ENCODE measurements at places on chromosomes 11 and 22. TPM values are rescaled to one million over a fixed set of nuclear protein-coding genes. Genes with fewer than 3 reads are reported as not detected.

OR10G6 gene
- total RNA-seq: not detected

DNA sequence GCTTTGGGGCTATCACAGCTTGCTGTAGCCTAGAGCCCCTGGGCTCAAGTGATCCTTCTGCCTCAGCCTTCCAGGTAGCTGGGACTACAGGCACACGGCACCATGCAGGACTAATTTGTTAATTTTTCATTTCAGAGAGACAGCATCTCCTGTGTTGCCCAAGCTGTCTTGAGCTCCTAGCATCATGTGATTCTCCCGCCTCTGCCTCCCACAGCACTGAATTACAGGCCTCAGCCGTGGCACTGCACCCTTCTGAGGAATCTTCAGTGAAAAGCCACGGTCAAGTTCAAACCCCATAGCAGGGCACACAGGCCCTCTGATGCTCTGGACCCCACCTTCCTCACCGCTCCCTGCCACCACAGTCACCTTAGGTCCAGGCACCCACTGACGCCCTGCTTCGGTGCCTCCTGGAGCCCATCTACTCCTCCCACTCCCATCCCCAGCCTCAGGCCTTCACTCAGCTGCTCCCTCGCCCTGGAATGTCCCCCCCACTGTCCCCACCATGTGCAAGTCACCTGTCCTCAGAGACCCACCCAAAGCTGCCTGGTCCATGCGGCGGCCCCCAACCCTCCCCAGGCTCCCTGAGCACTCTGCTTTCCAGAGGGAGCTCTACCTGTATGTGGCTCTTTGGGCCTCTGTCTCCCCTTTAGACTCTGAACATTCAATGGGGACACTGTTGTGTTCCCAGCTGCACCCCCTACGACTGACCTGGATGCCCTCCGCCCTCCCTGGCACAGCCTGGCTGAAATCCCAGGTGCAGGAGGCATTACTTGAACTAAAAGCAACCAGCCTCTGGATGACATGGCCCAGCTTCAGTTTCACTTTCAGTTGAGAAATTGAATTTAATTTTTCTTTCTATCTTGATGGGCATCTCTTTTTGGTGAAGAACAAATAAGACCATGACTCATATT lies 1.6 kb downstream of the APOL2 start:
- DNase-seq: no peak

- no peak for DNase-seq
These were observed 213.6 kb downstream of the LRRC4C start for GRCh38 chr11:41245704-41246398.

- DNase-seq: no peak
These were observed 12.1 kb downstream of the SPATA19 start for GRCh38 chr11:133832991-133833897.

LARGE1 gene
- 0.75 TPM for total RNA-seq

HOATZ gene
- not detected for total RNA-seq

- no peak for DNase-seq
These were observed 77.7 kb downstream of the CABIN1 start for GRCh38 chr22:24088816-24089215.

GRCh38 chr11:9057007-9057406 lies 34.4 kb downstream of the SCUBE2 start:
- no peak for DNase-seq

- DNase-seq: no peak
These were observed 539 bp downstream of the SDHD start for GRCh38 chr11:112087212-112087611.

OSBPL5 gene
- total RNA-seq: 13.2 TPM

- no peak for DNase-seq
These were observed 11.2 kb downstream of the KREMEN1 start for GRCh38 chr22:29083933-29084591.

TBX1 gene
- 0.37 TPM for total RNA-seq

LIF gene
- total RNA-seq: 508 TPM

DNA sequence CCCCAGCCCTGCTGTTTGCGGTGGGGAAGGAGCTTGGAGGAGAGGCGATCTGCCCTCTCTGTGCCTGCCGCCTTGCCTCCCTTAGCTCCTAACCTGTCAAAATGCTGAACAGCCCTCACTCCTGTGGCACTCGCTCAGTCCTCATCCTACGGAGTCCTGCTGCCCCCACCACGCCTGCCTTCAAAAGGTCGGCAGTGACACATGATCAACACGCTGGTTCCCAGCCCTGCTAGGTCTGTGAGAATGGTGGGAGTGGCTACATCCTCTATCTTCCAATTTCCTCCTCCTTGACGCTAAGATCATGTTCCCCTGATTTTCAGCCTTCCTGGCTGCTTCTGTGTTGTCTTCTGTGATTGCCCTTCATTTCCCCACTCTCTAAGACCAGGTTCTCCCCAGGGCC lies 120.2 kb upstream of the TBCEL start:
- DNase-seq: no peak

GRCh38 chr11:7098235-7098832 lies 9.5 kb downstream of the RBMXL2 start:
- no peak for DNase-seq

DNA sequence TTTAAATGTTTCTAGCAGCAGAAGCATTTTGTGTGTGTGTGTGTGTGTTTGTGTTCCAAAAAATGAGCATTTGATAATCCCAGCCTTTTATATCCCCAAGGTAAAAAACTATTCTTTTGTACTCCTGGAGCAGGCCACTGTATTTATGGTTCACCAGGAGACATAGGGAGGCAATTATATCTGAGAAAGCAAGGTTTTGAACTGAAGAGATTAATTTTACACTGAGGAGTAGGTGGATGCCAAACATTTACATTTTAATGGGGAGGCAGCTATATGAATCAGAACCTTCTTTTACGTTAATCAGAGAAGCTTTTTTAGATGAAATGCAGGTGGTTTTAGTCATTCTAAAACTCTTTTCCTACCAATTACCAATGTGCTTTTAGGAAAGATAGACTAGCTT lies 1374.0 kb upstream of the TENM4 start:
- no peak for DNase-seq

DNA sequence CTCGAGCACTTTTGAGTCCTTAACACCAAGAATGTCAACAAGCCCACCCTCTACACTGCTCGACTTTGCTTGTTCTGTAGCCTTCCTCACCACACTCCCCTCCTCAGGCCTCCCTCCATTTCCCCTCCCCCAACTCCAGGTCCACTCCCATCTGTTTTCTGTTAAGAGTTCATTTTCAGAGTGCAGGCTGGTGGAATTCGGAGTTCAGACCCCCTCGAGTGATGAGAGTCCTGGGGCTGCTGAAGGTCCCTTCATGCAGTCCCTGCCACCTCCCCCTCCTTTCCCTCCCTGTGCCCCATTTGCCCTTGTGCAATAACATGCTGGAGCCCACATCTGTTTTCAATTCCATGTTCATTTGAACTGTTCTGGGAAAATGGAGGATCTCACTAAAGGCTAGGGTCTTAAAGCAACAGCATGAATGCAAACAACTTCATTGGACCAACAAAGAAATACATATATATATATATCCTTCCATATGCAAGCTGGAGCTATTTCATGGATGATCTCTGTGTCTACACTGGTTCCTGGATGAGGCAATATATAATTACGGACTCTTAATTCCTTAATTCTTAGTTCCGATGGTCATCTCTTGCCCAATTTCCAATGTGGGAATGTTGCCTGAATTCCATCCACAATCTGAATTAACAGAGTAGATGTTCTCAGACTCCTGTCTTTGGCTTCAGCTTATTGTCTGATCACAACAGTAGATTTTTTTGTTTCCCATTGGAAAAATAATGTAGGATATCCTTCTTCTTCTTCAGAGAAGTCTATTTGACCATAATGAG lies 340.4 kb downstream of the ETS1 start:
- no peak for DNase-seq

DNA sequence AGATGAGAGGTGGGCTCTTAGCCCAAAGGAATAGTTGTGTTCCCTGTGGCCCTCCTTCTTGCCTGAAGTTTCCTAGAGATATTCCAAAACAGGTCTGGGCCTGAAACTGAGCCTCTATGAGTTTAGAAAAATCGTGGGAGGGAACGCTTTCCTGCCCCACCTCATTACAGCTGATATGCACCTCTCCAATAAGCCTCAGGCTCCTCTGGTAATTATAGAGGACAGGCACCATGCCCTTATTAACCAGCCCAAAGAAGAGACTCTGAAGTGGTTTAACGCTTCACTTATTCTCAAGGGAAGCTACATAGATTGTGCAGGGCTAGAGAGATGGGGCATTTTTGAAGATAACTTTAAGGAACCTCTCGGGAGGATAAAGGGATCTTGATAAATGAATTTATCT lies 3.4 kb upstream of the MPZL2 start:
- DNase-seq: no peak

DNA sequence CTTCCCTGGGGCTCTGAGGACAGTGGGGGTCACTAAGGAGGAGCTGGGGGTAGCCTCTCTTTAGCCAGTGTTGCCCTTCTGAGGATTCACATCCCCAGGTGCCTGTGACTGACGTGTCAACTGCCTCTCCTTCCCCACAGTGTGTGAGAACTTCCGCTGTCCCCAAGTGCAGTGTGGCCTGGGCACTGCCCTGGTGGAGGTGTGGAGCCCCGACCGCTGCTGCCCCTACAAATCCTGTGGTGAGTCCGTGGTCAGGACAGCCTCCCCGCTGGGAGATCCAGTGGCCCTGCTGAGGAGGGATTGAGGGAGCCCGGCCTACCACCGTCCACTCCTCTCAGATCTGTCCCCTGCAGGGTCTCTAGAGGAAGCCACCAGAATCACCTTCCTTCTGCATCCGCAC lies 81.1 kb upstream of the MYOD1 start:
- no peak for DNase-seq

- DNase-seq: no peak
These were observed 37.7 kb downstream of the CHKA start for GRCh38 chr11:68083517-68083916.

GLYATL2 gene
- not detected for total RNA-seq

C11orf86 gene
- total RNA-seq: not detected

GRCh38 chr11:129434641-129435498 lies 59.2 kb downstream of the BARX2 start:
- no peak for DNase-seq

H19 gene
- total RNA-seq: not detected

GRCh38 chr11:32843544-32843943 lies 13.8 kb downstream of the PRRG4 start:
- no peak for DNase-seq

DNA sequence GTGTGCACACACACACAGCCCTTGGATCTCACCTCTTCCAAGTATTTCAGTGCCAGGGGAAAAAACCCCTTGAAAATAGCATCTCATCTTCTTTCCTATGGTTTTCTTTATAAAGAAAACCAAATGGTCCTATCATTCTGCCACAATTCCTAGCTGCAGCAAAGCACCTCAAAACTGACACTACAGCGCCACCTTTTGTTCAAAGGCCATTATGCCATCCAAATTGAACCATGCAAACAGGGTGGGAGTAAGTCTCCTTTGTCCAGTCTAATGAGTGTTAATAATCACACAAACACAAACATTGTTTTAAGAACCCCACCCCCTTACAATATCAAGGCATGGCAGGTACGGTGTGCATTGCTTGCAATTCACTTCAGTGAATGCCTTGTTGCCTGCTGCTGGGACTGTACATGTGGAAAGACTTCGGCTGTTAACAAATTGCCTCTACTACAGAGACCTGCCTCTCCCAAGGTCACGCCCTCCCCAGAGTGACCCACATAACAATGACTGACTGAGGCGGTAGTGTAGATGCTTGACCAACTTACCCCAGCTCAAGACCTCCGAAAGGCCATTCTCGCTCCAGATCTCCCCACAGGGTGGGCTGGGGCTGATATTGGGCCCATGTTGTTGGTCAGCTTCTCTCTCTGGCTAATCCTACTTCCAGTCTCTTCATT lies 31.7 kb downstream of the FAM181B start:
- no peak for DNase-seq
